ENCODE measurements at places on chromosomes 5 and 9.

GRCh38 chr5:44321144-44321725 is 68.0 kb downstream of the FGF10 start:
- no peak for DNase-seq

DNA sequence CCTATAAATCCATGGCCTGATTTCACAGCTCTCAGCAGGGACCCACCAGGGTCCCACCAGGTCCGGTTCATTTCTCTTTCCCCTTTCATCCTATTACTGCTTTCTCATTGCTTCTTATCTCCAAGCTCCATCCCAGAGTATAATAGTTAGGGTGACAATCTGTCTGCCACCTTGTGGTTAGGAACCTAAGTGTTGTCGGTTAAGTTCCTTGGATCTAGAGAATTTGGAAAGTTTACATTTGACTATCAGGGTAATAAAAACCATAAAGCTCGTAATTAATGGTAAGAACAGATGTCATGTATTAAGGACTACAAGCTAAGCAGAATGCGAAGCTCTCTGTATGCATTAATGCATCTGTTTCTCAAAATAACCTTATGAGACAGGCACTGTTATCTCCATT is 259.1 kb downstream of the SH3GL2 start:
- no peak for DNase-seq

- no peak for DNase-seq
Measured at GRCh38 chr9:35859310-35859989, 10.8 kb downstream of the OR13J1 start.

- no peak for DNase-seq
Measured at GRCh38 chr5:37120270-37120669, 128.9 kb downstream of the CPLANE1 start.

DNA sequence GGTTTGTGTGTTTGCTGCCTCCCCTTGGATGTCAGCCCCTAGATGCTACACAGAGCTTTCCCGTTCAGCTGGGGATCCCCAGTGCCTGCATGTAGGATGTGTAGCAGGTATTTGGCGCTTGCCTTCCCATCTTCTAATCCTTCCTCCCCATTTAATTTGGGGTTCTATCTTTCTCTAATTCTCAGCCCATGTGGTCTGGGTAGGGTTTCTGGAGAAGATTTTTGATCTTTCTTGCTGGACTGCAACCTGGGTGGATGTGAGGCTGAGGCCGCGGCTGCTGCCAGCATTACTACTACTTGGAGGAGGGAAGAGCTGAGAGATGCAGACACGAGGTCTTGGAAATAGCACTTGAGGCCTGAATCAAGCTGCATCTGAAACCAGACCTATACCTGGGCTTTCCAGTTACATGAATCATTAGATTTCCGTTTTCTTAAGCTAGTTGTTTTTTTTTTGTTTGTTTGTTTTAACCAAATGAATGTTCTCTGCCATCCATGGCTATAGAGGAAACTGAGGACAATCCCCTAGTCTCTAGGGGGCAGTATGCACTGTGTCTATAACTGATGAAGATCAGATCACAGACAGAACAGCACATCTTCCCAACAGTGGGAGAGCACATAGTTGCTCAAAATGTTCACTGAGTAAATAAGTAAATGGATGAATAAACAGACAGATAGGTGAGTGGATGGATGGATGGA is 178.6 kb downstream of the FGF18 start:
- DNase-seq = no peak

GRCh38 chr9:122370869-122371755 is at the start of gene PTGS1:
Gene PTGS1 (plus strand): TSS chr9:122371024. CDS start chr9:122371085, 61 bp downstream.
- DNase-seq = peak; percentile 63

- no peak for DNase-seq
Measured at GRCh38 chr5:135271533-135272310, 127.3 kb downstream of the MACROH2A1 start.

DNA sequence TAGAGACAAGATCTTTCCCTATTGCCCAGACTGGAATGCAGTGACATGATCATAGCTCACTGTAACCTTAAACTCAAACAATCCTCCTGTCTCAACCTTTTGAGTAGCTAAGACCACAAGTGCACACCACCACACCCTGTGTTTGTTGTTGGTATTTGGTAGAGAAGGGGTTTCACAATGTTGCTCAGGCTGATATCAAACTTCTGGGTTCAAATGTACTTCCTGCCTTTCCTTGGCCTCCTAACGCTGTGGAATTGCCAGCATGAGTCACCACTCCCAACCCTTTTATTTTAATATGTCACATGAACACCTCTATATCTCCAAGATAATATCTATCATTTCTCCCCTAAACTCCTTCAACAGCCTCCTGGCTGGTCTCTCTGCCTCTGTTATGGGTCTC is 719.0 kb downstream of the PTPRD start:
- no peak for DNase-seq

DNA sequence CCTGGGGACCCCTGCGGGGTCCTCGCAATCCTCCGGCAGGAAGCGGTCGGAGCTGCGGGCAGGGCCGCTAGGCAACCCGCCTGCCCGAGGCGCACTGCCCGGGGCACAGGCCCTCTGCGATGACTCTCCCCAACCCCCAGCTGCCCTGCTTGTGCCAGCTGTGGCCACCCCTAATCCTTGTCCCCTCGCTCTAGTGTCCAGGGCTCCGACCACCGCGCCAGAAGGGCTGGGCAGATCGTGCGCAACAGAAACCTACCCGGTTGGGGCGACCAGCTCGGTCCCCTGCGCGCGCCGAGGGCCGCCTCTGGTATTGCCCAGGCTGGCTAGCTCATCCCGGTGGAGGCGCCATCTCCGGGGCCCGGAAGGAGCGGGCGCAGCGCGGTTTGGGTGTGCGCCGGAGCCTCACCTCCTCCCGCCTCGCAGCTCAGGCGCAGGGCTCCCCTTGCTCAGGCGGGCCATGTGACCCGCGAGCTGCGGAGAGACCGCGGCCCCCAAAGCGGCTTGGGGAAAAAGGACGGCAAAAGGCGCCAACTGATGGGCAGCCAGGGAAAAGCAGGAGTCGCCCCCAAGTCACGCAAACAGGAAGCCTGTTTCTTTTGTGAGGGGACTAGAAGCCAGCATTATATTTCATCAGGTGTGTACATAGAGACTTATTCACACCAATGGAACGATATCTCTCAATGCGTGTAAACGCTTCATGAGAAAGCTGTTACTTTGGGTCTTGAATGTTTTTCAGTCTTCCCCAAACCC is 46.8 kb upstream of the RNF20 start:
- DNase-seq = peak; percentile 7

DNA sequence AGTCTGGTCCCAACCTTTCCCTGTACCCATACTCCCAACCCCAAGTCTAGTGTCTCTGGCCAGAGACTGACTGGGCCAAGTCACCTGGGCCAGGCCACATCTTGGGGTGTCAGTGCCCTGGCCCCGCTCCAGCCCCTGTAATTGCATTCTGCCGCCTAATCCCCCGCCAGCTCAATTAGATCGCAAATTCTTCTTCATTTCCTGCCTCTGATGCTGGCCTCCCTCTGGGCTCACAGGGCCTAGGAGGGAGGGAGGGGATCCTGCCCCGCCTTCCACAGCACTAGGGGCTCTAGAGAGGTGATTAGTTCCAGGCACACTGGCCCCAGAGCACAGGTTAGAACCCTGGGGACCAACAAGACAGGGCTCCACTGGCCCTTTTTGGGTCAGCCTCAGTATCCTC is 5.5 kb downstream of the CXXC5 start:
- no peak for DNase-seq

DNA sequence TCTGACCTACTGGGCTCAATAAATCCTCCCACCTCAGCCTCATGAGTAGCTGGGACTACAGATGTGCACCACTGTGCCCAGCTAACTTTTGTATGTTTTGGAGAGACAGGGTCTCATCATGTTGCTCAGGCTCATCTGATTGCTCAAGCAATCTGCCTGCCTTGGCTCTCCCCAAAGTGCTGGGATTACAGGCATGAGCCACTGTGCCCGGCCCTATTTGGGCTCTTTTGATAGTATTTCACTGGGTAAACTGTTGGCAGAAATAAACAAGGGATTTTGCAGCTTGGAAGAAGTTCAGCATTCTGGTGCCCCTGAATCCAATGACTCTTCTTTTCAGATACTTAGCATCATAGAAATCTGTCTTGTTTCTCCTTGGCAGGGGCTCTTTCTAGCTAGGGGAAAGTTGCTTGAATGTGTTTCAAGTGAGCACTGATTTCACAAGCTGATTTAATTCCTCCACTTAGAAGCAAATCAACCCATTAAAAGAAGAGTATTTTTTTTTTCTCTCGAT is 146.8 kb downstream of the PAPPA start:
- no peak for DNase-seq

GRCh38 chr9:94956731-94957130 is 230.2 kb downstream of the AOPEP start:
- no peak for DNase-seq

GRCh38 chr5:56538580-56538979 is 276.8 kb upstream of the MAP3K1 start:
- no peak for DNase-seq

GRCh38 chr9:108160706-108161355 is 671.3 kb upstream of the KLF4 start:
- DNase-seq = no peak

DNA sequence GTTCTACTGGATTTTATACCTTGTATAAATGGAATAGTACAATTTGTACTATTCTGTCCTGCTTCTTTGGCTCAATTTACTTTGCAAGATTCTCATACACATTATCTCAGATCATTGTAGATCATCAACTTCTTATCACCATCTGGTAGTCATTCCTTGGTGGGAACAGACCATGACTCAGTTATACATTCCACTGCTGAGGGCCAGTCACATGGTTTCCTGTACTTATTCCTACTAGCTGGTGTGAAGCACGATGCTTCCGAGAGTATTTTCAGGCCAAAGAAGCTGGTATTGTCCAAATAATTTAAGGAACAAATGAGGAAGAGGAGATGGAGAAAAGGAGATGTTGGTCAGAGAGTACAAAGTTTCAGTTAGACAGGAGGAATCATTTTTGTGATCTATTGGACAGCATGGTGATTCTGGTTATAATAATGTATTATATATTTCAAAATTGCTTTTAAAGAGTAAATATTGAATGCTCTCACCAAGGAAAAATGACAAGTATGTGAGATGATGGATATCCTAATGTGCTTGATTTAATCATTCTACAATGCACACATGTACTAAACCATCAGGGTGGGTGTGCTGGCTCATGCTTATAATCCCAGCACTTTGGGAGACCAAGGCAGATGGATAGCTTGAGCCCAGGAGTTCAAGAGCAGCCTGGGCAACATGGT is 124.1 kb downstream of the SYK start:
- no peak for DNase-seq

DNA sequence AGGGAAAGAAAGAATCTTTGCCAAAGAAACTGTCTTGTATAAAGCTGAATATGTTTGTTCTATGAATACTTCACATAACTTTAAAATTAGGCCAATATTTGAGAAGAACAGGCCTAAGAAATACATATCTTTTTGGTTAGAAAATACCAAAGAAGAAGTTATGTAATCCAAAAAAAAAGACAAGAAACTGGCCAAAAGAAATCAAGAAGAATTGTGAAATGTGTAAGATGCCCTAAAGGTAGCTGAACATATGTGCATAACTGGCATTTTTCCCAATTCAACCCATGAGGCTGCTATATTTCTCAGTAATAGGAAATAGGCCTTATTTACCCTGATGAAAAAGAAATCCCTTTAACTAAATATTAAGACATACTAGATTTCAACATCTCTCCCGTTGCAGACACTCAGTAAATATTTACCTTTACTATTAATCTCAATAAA is 290.0 kb downstream of the CETN3 start:
- no peak for DNase-seq

DNA sequence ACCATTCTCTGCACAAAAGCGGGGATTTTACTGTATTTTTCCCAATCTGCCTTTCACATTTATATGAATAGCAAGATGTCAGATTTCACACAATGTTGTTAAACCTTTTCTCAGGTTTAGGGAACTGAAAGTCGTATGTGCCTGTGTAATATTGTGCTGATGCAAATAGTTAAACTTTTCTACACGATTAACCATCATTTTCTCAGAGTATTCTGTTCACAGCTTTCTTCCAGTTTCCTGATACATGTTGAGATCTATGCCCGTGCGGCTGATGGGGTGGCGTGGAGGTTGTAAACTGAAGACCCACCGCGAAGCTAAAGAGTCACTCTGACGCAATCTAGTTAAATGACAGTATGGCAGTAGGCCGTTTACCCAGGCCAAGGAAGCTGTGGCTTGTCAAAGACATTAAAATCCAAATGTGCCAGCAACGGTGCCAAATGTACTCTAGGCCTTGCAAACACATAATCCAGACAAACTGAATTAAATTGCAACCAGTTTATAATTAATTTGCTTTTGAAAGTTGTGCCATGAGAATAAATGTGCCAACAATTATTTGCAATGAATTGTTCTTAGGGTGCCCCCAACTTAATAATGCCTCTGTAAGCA is 145.7 kb downstream of the EBF1 start:
- peak; percentile 47 for DNase-seq

DNA sequence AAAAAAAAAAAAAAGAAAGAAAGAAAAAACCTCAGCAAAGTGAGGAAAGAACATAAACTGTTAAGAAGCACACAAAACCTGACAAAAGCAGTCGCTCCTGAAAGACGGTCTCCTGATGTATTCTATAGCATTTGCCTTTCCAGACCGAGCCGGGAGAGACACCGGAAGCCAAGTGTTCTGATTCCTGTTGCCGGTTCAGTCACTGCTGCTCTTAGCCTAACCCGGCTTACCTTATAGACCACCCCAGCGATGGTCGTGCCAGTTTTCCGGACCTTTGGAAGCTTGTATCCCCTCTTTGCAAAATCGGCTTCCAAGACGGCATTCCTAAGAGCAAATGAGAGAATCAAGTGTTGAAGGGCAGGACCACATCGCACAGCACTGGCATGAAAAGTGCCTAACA is 630 bp downstream of the PSMB7 start:
- DNase-seq = no peak

DNA sequence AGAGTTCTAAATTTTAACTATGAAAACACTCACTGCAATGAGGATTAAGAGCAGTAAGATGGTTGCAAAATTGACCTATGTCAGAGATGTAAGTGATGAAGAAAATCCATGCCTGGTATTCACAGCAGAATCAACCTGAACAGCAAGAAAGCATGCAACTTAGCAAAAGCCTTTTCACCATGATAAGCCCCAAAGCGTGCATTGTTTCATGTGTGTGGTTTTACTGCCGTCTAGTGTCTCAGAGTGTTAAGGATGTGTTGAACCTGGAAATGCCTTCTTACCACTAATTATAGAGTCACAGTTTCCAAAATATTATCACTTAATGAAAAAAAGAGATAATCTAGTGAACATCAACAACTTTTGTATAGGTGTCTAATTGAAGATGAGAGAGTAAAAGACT is 415.2 kb upstream of the TRPC7 start:
- DNase-seq = no peak

All from germinal center (tissue), 1 donor.